Liver (tissue), 10 donors: ENCODE measurements at places on chromosomes 12 and 14.

DNA sequence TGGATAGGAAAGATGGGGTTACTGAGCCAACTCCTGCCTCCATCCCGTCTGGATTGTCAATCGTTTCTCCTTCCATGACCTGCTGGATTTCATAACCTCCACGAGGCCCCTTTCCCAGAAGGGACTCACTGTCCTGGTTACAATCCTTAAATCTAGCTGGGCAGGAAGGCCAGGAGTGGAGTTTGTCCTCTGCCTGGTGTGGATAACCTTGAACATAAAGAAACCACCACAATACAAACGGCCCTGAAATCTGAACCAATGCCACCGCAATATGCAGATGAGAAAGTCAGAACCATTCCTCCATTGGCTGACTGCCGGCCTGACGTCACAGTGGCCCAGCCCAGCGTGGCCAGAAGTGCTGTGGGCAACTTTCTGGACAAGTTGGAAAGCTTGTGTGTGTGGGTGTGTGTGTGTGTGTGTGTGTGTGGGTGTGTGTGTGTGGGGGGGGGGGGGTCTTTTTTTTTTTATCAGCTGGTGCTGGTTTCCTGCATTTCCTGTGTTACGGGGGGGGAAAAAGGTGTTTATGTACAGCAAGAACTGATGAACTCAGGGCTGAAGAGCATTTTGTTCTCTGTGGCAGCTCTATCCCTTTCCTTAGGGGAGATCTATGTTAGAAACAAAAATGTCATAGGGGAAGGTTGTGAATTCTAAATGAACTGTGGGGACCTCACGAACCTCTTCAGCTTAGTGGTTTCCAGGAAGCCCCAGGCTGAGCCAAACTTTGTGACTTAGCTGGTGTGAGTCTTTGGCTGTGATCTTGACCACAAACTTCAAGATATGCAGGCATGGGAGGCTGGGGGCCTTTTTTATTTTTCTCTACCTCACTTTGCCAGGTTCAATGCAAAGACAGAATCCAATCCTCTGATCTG, 81.6 kb upstream of the MED13L start:
- peak; percentile 89 for DNase-seq

- no peak for DNase-seq
Measured at GRCh38 chr12:42468341-42468821, 121.2 kb downstream of the PRICKLE1 start.

- no peak for DNase-seq
Measured at GRCh38 chr12:51721282-51721940, 127.1 kb downstream of the FIGNL2 start.

DNA sequence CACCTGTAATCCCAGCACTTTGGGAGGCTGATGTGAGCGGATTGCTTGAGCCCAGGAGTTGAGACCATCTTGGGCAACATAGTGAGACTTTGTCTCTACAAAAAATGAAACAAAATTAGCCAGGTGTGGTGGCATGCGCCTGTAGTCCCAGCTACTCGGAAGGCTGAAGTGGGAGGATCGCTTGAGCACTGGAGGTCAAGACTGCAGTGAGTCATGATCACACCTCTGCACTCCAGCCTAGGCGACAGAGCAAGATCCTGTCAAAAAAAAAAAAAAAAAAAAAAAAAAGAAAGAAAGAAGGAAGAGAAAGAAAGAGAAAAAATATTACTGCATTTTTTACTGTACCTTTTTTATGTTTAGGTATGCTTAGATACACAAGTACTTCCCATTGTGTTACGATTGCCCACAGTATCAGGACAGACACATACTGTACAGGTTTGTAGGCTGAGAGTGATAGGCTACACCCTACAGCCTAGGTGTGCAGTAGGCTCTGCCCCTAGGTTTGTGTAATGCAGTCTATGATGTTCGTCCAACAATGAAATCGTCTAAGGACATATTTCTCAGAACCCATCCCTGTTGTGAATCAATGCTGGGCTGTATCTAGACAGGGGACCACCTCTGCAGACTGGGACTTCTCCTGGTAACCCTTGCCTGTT, 160.4 kb upstream of the PWP1 start:
- DNase-seq = no peak

DNA sequence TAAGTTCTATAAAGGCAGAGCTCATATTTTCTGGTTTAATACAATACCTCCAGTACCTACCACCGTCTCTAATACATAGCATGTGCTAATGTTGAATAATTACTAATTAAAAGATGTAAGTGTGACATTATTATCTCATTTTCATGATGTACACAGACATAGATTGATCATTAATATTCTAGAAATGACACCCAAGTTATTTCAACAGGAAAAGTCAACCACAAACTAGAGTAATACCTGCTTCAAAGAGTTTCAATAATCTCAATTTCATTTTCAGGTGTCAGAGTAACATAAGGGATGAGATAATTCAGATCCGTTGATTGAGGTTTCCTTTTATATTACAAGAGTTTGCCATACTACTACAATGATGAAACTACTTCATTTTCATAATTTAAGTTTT, 388.9 kb downstream of the SOX5 start:
- DNase-seq = no peak

DNA sequence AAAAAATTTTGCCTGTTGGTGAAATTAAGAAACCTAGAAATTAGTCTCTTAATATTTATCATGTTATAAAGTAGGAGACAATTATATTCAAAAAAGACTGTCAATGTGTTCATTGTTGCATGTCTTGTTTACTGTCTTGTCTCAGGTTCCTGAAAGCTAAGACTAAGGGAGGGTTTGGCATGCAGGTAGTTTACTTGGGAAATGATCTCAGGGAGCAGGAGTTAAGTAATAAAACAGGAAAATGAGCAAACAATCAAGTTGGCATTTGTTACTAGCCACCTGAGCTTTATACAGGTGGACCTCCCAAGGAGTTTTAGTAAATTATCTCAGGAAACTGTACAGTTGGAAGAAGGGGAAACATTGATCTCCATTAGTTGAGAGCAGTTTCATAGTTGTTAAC, 188.0 kb upstream of the MDGA2 start:
- no peak for DNase-seq

DNA sequence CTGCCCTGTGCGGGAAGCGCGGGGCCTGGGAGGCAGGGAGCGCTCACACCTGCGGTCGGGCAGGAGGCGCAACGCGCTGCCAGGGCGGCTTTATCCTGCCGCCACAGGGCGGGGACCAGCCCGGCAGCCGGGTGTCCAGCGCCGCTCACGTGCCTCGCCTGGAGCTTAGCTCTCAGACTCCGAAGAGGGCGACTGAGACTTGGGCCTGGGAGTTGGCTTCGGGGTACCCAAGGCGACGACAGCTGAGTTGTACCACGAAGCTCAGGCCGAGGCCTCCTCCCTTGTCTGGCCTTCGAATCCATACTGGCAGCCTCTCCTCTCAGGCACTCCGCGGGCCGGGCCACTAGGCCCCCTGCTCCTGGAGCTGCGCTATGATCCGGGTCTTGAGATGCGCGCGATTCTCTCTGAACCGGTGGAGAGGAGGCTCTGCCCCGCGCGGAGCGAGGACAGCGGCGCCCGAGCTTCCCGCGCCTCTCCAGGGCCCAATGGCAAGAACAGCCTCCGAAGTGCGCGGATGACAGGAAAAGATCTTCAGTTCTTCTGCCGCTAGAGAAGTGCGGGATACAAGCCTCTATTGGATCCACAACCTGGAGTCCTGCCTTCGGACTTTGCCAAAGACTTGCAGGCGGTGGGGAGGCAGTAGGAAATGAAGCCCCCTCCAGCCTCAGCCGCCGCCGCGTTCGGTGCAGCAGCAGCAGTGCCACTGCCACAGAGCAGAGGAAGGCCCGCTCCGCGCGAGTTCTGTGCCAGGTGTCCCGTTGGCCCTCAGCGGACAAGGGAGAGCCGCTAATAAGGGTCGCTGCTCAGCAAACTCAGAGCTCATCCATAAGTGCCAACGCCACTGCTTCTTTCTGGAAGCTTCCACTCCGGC, 6.8 kb downstream of the SIX1 start:
- no peak for DNase-seq

DNA sequence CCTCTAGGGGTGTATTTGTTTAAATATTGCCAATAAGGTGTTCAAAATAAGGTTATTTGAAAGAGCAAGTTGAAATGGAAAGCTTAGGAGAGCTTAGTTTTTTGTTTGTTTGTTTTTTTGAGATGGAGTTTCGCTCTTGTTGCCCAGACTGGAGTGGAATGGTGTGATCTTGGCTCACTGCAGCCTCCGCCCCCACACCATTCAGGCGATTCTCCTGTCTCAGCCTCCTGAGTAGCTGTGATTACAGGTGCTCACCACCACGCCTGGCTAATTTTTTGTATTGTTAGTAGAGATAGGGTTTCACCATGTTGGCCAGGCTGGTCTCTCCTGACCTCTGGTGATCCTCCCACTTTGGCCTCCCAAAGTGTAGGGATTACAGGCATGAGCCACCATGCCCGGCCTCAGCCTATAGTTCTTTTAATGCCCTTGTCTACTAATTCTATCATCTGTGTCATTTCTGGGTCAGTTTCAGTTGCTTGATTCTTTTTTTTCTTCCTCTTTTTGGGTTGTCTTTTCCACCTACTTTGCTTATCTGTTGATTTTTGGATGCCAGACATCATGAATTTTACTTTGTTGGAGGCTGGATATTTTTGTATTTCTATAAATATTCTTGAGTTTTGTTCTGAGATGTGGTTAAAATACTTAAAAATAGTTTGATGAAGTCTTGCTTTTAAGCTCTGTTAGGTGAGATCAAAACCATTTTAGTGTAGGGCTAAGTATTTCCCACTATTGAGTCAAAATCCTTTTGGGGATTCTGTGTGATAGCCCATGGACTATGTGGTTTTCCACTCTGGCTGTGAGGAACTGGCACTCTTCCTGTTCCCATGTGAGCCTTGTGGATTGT, 18.7 kb downstream of the RCOR1 start:
- no peak for DNase-seq

DNA sequence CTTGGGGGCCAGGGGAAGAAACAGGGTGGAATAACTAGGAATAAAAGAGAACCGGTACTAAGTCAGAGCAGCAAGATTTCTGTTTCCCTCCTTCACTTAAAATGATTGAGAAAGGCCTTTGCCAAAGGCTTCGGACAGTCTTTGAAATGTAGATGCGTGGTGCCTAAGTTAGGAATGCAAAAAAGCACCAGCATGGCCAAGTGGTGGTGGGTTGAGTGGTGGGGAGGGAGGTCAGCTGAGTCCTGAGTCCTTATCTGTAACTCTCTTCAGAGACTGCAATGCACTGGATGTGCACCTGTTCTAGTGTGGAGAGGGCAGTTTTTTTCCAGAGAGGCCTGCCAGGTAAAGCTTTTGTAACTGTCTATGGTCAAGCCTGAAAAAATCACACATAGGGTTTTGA, 919.9 kb downstream of the FSCB start:
- no peak for DNase-seq

GRCh38 chr12:28177461-28177860, 12.8 kb upstream of the CCDC91 start:
- DNase-seq = no peak

GRCh38 chr12:14696265-14696741, at the start of gene GUCY2C:
GUCY2C (minus strand) TSS chr12:14696599; CDS start chr12:14696448, 151 bp downstream.
- DNase-seq = no peak

DNA sequence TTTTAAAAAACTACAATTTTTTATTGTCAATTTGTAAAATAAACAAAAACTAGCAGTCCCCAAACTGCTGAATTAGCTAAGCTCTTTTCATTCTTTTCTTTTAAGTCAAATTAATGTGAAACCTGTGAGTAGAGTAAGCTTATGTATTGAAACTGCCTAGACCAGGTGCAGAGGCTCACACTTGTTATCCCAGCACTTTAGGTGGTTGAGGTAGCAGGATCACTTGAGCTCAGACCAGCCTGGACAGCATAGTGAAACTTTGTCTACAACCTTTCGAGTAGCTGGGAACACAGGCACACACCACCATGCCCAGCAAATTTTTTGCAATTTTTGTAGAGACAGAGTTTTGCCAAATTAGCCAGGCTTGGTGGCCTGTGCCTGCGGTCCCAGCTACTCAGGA, 26.4 kb downstream of the SCFD1 start:
- DNase-seq = no peak

DNA sequence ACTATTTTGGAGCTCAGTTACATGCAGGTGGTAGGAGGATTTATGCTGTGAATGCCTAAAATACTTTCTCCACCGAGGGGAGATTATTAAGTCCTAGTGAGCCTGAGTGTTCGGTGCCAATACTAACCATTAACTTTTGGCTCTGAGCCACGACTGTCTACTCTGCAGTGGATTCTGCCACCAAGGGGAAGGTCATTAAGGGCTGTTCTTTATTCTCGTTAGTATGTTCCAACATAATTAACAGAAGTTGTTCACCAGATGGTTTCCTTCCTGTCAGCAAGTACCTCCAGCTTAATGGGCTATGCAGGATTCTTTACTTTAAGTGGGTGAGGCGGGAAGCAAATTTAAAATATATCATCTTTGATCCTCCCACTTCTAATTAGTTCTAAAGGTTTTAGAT, 326.3 kb downstream of the BMP4 start:
- DNase-seq = no peak

DNA sequence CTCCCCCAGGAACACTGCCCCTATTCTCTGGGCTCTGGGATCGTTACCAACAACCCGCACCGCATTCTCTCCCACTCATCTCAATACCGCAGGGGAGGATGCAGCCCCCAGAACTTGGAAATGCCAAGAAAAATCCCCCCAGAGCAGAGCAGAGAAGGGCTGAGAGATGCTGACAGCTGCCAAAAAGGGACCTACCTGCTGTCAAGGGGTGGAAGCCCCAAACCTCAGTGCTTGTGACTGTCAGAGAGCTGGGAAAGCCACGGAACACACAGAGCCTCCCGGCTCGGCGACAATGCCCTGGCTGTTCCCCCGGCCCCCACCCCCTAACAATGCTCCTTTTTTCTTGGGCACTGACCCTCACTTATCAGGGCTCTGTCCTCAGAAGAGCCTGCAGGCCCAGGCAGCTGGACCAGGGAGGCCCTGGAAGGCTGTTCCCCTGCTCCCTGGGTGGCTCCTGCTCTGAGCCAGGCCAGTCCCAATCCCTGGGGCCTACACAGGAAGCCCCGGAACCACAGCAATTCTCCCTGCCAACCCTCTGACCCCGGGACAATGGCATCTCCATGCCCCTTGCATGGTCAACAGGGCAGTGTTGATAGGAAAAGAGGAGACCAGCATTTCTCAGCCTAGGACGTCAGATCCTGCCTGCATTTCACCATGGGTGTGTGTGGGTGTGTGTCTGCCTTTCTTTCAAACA, 78.9 kb downstream of the ITPK1 start:
- DNase-seq = no peak

- DNase-seq = no peak
Measured at GRCh38 chr12:2692080-2692479, 102.7 kb upstream of the FKBP4 start.

GRCh38 chr14:68978172-68978911, 760 bp downstream of the ACTN1 start:
- DNase-seq = peak; percentile 67

DNA sequence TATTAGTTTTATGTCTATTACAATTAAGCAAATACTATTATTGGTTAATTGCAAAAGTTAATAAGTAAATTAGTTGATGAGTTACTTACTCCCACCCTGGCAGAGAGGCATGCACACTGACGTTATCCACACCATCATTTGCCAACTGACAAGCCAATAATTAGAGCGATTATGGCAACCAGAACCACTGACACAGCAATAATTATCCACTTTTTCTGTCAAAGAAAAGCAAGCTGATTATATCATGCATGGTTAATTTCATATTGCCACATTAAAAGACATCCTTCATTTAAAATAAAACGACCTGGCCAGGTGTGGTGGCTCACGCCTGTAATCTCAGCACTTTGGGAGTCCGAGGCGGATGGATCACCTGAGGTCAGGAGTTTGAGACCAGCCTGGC, 43.1 kb downstream of the STX2 start:
- no peak for DNase-seq
